ENCODE measurements at places on chromosomes 2 and 18.

DNA sequence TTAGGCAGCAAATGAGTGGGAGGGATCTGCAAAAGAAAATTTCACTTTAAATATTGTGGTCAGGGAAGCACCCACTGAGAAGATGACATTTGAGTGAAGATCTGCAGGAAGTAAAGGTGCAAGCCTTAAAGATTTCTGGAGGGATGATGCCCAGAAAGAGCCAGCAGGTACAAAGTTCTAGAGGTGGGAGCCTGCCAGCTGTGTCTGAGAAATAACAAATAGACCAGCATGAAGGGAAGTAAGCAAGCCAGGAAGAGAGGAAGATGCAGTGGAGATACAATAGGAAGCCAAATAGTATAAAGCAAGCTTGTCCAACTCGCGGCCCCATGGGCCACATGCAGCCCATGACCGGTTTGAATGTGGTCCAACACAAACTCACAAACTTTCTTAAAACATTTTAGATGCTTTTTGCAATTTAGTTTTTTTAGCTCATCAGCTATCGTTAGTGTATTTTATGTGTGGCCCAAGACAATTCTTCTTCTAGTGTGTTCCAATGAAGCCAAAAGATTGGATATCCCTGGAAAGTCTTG, 489.9 kb downstream of the DCC start:
- no peak for DNase-seq

DNA sequence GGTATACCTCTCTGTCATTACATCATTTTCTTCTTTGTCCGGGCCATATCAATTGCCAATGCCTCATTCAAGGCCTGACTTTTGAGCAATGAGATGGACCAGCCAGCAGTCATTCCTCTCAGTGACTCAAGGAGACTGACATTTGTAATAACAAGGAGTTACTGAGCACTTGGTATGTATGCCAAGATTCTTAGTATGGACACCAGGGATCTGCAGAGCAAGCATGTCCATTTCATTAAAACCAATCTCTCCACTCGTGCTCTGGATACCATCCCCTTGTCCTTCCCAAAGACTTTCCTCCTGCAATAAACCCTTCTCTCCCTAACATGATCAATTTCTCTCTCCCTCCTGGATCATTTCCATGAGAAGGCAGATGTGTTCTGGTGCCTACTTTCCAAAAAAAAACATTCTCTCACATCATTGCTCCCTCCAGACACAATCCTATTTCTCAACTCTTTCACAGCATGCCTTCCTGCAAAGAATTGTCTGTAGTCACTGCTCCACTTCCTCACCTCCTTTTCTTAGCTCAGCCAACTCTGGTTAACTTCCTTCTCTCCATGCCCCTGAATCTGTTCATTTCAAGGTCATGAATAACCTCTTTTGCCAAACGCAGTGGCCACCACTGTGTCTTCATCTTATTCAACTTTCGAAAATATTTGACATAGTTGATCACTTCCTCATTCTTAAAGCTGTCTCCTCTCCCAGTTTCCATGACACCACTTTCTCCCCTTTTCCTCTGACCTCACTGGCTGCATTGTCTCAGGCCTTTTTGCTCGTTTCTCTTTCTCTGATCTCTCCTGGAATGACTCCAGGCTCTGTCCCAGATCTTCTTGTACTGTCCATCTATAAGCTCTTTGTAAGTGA, 102.8 kb upstream of the CYP1B1 start:
- no peak for DNase-seq

DNA sequence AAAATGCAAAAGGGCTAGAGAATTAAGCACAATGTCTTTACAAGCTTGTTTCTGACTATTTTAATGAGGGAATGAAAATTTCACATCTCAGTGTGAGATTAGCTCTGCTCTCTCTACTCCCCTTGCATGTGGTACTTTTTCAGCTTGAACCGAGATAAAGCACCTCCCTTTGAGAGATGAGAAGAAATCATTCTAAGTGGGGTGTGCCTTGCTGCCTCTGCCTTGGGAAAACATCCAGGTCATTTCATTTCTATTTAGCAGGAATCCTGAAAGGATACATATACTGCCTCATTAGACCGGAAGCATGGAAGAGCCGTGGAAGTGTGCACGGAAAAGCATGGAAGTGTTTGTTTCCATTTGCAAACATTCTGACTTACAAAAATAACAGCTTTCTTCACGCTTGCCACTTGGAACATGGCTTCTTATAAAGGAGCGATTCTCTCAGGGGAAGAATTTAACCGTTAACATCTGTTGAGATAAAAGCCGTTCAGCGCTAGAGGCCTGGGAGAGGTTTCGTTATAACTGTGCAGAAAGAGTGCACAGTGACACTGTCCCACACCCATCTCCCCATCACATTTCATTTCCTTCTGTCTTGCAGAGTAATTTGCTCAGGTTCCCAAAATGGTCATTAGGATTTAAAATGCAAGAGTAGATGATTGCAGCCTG, 16.7 kb downstream of the NOSTRIN start:
- no peak for DNase-seq

DNA sequence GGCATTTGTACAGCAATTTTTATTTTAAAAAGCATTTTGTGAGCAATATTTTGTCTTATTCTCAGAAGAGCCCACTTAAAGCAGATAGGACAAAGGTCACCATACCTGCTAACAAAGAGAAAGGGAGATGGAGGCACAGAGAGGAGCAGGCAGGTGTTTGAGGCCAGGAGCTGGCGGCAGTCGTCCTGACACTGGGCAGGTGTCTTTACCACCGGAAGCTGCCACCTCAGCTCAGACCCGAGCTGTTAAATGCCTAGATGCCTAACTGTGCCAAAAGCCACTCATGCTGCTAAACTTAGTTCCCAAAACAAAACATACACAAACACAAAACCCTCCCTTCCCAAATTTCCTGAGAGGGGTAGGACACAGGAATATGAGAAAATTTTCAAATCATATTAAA, 120.9 kb downstream of the CNTNAP5 start:
- DNase-seq = peak; percentile 16

GRCh38 chr18:28204154-28204553, 27.2 kb upstream of the CDH2 start:
- DNase-seq = no peak
